ENCODE measurements at places on chromosomes 5 and 9. TPM values are rescaled to one million over a fixed set of nuclear protein-coding genes. Genes with fewer than 3 reads are reported as not detected.

Gene FGF10
- total RNA-seq = 7.6 TPM

DNA sequence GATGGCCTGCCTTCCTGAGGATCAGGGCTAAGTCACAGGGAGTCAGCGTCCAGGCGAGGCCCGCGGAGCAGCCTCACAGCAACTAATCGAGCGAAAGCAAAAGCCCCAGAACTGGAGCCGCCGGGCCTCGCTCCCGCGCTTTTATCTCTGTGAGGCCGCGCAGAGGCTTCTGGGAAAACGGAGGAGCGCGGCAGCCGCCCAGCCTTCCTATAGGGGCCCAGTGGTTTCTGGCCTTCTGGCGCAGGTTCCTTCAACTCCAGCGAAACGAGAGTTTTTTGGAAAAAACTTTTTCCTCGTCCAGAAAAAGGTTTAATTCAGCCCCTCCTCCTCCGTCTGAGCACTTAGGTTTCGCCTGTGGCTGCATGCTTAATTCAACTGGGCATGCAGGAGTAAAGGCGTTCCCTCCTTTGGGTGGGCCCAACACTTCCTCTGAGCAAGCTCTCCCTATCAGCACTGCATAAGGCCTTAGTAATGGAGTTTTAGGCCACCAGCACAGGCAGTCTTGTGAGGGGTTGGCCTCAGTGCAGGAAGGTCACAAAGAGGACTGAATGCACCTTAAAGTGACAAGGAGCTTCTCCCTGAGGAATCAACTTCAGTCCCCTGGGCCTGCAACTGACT lies at the start of gene MEIKIN:
MEIKIN (minus strand) TSS at position 113 of the 618 bp plus-strand sequence. CDS start 158 bp downstream, outside the sequence.
- no peak for DNase-seq

Gene PCDHGA12
- 5.9 TPM for total RNA-seq

Gene EQTN
- not detected for total RNA-seq

Gene NRG2
- 1.6 TPM for total RNA-seq

Gene ALDOB
- 0.38 TPM for total RNA-seq

GRCh38 chr5:156534906-156535485 lies 208.0 kb downstream of the SGCD start:
- no peak for DNase-seq

- no peak for DNase-seq
Measured at GRCh38 chr5:175279506-175279905, 164.5 kb downstream of the DRD1 start.

GRCh38 chr9:105127863-105128220 lies 116.6 kb upstream of the SLC44A1 start:
- DNase-seq = no peak

- no peak for DNase-seq
Measured at GRCh38 chr5:116554764-116555163, 19.9 kb downstream of the SEMA6A start.

Gene FOXD4
- total RNA-seq = 0.32 TPM

DNA sequence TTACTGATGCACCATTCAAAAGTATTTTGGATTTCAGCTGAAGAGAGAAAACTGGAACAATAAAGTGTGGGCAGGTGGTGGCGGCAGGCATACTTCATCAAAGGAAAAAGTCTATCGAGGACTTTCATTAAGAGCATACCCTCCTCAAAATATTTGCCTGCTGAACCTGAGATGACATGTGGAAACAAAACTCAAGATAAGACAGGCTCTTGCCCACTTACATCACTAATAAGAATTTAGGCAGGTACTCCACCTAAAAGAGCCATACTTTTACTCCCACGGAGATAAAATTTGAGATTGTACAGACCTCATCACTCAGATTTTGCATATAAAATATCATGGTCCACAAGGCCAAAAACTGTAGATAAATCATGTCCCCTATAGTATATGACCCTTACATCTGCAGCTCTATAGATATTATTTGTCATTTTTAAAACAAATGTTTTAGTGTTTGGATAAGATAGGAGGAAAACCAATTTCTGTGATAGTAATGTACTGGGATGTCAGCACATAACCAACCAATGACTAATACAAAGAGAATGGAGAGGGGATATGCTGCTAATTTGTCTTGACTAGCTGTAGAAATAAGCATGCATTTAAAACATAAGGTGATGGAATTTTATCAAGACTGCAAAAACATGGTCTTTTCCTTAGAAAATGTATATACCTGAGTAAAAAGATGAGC lies 730.6 kb upstream of the ZNF608 start:
- DNase-seq = no peak

- no peak for DNase-seq
Measured at GRCh38 chr5:172156541-172156994, 31.5 kb downstream of the STK10 start.

Gene ASS1
- total RNA-seq = 75.2 TPM

DNA sequence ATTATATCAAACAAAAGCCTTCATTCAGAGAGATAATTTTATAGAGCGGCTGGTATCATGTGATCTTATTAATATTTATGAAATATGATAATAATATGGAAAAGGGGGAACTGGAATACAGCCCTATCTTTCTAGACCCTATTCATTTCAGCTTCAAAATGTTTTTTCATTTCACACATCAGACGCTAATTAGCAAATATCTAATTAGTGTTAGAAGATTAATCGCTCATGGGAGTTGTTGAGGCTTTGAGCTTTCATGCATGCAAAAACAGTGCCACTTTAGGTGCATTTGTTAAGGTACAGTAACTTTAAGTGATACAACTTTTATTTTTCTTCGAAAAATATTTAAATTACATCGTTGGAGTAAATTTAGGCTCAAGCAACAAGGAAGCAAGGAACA lies 751.7 kb upstream of the WWC1 start:
- no peak for DNase-seq

Gene DMRT3
- 0.24 TPM for total RNA-seq

Gene ELOVL7
- 5.8 TPM for total RNA-seq

DNA sequence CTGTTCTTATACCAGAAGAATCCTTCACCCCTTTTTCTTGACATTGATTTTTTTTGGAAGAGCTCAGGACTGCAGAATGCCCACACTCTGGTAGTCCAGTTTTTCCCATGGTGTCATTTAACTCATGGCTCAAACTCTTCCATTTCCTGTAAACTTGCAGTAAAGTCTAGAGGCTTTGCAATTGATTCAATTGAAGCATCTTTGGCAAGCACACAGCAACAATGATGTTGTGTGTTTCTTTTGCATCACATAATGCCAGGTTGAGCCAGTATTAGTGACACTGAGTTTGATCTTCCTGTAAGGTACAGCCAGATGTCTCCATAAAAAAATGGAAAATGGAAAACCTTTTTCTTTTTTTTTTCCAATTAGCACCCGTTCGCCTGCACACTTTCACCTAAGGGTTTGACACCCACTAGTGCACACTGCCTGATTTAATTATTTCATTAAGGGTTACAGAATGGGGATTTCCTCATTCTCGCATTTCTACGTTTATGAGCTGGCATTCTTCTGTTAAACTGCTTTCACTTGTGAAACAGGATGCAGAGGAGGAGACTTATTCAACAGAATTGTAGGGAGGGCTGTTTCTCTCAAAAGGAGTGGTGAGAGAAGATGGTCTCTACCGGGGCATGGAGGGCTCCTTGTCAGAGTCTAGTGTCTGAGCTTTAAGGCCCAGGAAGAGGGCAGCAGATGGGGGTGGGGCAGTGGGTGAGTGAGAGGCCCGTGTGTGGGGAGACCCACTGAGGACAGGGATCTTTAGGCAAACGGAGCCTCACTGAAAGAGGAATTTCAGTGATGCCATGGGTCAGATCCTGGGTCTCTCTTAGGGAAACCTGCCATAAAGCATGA lies 2.2 kb upstream of the S1PR3 start:
- DNase-seq = no peak

- DNase-seq = peak; percentile 45
Measured at GRCh38 chr5:159094745-159095144, 5.0 kb downstream of the EBF1 start.

Gene ANKRD18A
- total RNA-seq = 4.3 TPM

DNA sequence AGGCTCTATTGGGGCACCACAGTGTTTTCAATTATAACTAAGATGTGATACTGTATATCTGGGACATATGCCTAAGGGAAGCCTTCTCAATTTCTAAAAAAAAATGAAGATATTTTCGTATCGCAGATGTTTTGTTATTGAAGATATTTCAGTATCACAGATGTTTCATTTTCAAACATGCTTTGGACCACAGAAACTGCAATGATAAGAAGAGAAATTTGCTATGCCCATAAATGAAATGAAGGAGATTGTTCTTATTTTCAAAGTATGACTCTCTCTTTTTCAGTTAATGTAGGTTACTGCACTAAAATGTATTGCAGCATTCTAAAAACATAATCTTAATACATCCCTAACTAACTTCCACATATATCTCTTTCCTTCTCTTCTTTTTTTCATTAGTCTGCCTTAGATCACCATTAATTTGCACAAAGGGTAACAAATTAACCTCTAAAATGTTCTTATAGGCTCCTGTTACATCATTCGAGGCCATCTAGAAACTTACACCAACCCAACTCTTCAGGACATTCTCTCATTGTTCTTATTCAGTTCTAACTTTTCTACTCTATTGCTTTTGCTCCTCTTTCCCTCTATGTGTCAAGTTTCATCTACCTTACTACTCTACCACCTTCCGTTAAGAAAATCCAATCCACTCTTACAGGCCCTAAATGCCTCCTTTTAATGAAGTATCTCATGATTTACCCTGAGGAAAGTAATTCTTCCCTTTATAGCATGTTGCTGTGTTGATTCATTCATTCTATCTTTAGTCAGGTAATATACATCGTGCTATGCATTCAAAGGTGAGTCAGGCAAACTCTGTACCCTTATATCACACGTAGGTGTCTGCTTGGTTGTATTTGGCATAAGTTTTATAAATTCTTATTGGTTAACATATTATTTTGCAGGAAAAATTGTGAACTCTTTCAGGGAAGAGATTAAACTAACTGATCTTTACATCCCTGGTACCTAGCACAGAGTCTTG lies 70.5 kb downstream of the ST8SIA4 start:
- DNase-seq = no peak

- no peak for DNase-seq
Measured at GRCh38 chr5:68088302-68088701, 127.3 kb upstream of the PIK3R1 start.

Gene KCNIP1
- total RNA-seq = 1.7 TPM

- no peak for DNase-seq
Measured at GRCh38 chr9:116087751-116088194, 65.8 kb upstream of the PAPPA start.

DNA sequence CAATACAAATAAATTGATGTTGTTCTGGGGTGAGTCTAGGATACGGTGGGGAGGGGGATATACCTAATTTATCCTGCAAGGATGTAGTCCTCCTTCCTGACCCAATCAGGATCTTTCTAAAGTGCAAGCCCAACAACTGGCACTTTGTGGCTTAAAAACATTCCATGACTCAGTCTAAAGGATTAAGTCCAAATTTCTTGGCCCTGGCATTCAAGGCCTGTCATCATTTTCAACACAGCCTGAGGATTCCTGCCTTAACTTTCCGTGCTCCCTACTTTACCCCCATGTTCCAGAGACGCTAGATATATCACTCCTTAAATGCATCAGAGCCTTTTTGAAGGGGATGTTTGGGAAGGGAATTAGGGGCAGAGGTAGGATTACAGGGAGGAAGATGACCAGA lies 1.0 kb downstream of the FAM221B start:
- DNase-seq = no peak

DNA sequence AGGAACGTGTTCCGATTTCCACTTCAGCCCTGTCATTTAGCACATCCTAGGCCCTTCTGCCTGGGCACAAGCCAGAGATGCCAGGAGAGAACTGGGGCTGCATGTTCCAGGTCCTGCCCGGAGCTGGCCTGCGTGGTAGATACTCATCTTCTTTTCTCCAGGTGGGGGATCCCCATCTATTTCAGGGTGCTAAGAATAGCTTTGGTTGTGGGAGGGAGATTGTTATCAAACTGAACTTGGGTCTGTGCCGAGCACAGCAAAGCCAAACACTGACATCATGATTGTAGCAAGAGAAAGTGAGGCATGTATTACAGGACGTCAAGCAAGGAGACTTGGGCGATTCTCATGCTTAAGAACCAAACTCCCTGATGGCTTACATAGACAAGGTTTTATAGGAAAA lies 18.2 kb downstream of the C9orf153 start:
- DNase-seq = no peak

- DNase-seq = no peak
Measured at GRCh38 chr5:123439709-123440108, 16.5 kb upstream of the CEP120 start.

Gene DNAH5
- total RNA-seq = 13.8 TPM

DNA sequence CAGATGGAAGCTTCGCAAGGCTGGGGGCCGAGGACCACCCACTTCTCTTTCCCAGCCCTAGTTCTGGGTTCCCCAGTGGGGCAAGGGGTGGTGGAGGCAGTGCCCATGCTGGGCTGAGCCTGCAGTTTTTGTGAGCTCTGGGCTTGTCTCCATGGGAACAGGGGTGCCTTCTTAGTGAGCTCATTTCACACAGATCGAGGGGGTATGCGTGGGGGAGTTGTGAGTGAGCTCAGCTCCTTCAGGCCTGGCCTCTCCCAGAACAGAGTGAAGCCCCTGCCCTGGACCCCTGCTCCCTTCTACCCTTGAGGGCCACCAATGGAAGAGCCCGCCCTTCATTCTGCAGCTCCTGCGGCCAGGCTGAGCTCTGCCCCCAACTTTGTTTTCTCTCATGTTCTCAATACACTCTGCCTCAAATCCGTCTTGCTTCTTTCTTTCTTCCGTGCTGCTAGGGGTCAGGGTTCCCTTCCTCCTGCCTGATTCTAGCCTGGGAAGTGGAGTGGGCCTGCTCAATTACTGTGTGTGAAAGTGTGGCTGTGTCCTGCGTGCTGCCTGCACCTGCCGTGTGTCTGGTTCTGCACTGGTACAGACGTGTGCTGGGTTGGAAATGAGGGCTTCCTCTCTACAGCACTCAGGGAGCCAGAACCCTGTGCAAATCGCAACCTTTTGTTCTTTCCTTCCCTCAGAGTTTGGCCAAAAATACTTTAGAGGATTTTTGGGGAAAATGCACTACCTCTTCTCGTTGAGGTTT lies 9.0 kb upstream of the MYOZ3 start:
- no peak for DNase-seq

DNA sequence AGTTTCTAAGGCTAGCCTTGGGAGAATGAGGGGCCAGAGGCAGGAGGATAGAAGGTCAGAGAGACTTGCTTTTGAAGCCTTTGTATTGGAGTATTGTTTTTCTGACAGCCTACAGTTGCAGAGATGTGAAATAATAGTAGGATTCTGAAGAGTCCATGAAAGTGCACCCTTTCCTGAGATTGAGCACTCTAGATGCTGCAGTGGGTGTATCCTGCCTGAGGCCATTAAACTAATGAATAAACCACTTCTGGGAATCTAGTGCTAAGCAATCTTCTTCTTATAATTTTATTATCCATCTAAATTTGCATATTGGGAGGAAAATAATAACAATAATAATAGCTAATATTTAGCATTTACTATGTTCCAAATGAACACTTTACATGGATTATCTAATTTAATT lies 19.3 kb upstream of the NNT start:
- no peak for DNase-seq
